ENCODE measurements at places on chromosomes 4 and X. TPM values are rescaled to one million over a fixed set of nuclear protein-coding genes. Genes with fewer than 3 reads are reported as not detected.

DNA sequence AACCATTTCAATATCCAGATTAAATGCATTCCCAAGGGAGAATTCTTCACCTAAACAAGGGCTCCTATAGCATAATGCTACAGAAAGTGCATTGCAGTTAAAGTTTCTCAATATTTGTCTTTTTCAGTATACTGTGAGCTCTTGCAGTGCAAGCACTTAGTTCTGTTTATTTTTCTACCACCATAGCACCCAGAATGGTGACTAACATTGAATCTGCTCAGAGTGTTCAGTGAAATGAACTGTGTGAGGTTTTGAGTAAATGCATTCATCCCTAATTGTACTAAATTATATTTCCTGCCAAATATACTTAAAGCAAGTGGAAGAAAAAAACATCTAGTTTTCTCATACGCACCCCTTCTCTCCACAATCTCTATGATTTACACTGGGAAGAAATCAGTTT is 383.9 kb downstream of the PCDH7 start:
- H3K4me3 ChIP-seq = no peak overlapping the region
- H3K27ac ChIP-seq = no peak overlapping the region
- H3K27me3 ChIP-seq = no peaks in the 10 kb centered on the region
- DNase-seq = no peak
- no peaks in the 10 kb centered on the region for H3K4me1 ChIP-seq

DNA sequence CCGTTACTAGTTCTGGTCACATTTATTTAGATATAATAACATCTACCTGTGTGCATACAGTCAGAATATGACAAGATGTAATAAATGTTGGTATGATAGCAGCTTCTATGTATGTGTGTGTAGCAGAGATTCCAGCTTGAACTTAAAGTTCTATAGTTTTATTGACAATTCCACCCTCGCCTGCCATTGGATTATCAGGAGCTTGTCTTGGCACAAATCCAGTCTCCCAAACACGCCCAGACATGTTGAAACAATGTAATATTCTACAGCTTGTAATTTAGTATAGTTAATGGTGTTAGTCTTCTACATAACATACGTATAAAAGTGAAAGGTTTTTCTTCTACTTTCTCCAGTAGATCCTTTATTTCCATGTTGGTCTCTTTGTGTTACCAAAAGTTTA is 44.4 kb downstream of the BBS12 start:
- H3K27ac ChIP-seq = no peak overlapping the region
- H3K4me3 ChIP-seq = no peak overlapping the region
- no peaks in the 10 kb centered on the region for H3K4me1 ChIP-seq
- DNase-seq = no peak
- no peaks in the 10 kb centered on the region for H3K36me3 ChIP-seq
- no peaks in the 10 kb centered on the region for H3K27me3 ChIP-seq

DNA sequence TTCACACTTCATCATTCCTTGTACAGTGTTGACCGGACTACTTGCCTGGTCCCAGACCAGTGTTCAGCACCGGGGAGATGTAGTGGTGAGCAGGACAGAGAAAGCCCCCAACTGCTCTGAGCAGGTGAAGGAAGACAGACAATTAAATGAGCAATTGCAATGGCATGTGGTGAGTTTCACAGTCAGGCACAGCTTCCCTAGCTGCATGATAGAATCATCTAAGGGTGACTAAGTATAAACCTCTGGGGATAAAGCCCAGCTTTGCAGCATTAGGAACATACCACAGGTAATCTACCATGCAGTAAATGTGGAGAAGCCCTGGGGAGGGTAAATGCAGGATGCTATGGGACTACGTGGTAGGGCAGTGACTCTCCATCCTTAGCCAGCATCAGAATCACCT is 47.8 kb downstream of the TMA16 start:
- no peak overlapping the region for H3K4me3 ChIP-seq
- H3K27me3 ChIP-seq = no peaks in the 10 kb centered on the region
- H3K27ac ChIP-seq = no peak overlapping the region
- no peaks in the 10 kb centered on the region for H3K4me1 ChIP-seq
- no peak for DNase-seq
- H3K36me3 ChIP-seq = no peaks in the 10 kb centered on the region

Gene PHKA1
- 10.7 TPM for total RNA-seq

Gene PPARGC1A
- not detected for total RNA-seq

GRCh38 chr4:123415576-123415975 is 19.0 kb downstream of the SPRY1 start:
- no peak overlapping the region for H3K4me3 ChIP-seq
- H3K4me1 ChIP-seq = peaks cover 68% of the 10 kb centered on the region
- H3K27me3 ChIP-seq = no peaks in the 10 kb centered on the region

Gene GRIA2
- not detected for total RNA-seq

Gene USP26
- total RNA-seq = not detected

Gene ARMCX1
- total RNA-seq = 1.1 TPM

Gene CA5B
- 8.0 TPM for total RNA-seq

Gene CLDN22
- not detected for total RNA-seq

GRCh38 chr4:1172228-1172851 is at the start of gene SPON2:
Gene SPON2, minus strand, starts transcription at chr4:1172583.
- peaks cover 24% of the 10 kb centered on the region for H3K27me3 ChIP-seq
- H3K4me1 ChIP-seq = peaks cover 10% of the 10 kb centered on the region
- no peak within 1 kb of the TSS for H3K27ac ChIP-seq
- peaks cover 6% of the 10 kb centered on the region for H3K36me3 ChIP-seq

Gene GC
- total RNA-seq = not detected

DNA sequence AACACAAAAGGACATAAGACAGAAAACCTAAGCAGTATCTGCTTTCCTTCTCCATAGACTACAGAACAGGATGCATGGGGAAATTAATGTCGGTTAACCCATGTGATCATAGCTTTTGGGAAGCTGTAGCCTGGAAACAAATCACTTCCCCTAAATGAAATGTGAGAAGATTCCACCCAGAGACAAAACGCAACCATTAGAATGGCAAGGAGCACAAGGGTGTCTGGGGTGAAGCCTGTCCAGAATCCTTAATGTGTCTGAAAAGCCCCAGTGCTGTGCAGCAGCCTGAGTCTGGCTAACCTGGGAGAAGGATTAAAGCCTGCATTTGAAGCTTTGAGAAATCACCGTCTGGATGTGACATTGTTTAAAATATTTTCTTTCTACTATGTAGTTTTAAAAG is 213.3 kb downstream of the ANKRD50 start:
- H3K36me3 ChIP-seq = no peaks in the 10 kb centered on the region
- no peak overlapping the region for H3K4me3 ChIP-seq
- DNase-seq = no peak
- H3K4me1 ChIP-seq = no peaks in the 10 kb centered on the region
- H3K27ac ChIP-seq = no peak overlapping the region

Gene DCUN1D4
- 31.5 TPM for total RNA-seq

DNA sequence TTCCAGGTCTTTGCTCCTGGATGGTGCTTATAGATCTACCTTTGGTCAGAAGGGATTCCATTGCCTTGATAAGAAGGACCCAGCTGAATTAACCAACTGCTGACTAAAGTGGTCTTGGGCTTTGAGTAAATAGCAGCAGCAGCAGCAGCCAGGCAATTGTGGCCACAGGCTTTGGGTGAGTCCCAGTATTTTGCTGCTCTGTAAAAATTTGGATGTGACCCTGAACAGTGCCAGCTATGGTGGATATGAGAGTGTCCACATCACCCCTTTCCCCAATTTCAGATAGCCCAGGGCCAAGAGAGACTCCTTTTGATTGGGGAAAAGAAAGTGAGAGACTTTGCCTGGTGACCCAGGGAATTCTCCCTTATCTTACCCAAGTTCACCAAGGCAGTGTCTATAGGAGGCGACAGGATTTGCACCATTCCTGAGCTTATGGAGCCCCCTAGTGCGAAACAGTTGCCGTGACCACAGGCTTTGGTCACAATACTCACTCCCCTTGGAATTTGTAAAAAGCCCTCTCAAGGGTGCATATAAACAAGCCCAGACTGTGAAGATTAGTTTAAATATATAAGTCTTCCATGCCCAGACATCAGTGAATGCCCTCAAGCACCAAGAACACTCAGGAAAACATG is 518.0 kb downstream of the TMA16 start:
- no peaks in the 10 kb centered on the region for H3K27me3 ChIP-seq
- no peak overlapping the region for H3K4me3 ChIP-seq
- no peak for DNase-seq
- peaks cover 3% of the 10 kb centered on the region for H3K4me1 ChIP-seq
- no peaks in the 10 kb centered on the region for H3K36me3 ChIP-seq
- no peak overlapping the region for H3K27ac ChIP-seq

DNA sequence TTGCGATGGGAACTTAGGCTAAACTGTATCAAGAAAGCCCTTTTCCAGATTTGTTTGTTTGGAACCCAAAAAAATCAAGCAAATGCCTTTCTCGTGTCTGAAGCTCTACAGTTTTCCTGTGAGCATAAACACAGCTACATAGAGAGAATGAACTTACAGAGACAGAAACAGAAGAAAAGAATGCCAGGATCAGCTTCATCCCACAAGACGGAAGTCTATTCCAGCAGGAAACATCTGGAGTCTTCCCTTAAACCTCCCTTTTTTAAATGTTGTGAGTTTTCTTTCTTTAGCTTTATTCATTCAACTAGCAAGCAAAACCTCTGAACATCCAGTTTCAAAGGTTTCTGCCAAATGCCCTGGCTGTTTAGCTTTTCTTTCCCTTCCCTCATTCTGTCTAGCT is 32.6 kb upstream of the ZFP42 start:
- H3K4me1 ChIP-seq = no peaks in the 10 kb centered on the region
- DNase-seq = no peak
- H3K36me3 ChIP-seq = no peaks in the 10 kb centered on the region
- H3K4me3 ChIP-seq = no peak overlapping the region
- no peak overlapping the region for H3K27ac ChIP-seq

Gene HMGN5
- total RNA-seq = 2.8 TPM

- no peak for DNase-seq
- H3K4me3 ChIP-seq = no peak overlapping the region
- no peaks in the 10 kb centered on the region for H3K36me3 ChIP-seq
- no peaks in the 10 kb centered on the region for H3K27me3 ChIP-seq
Observed at GRCh38 chr4:111960241-111960667, 185.0 kb upstream of the FAM241A start.

Gene PHOX2B
- not detected for total RNA-seq
